ENCODE measurements at places on chromosomes 2 and 18.

- H3K4me1 ChIP-seq: no peaks in the 10 kb centered on the region
- H3K27me3 ChIP-seq: no peaks in the 10 kb centered on the region
Observed at GRCh38 chr2:53751728-53752127, 15.9 kb upstream of the CHAC2 start.

GRCh38 chr2:46400016-46400415 lies 79.3 kb upstream of the TMEM247 start:
- H3K4me3 ChIP-seq: no peak overlapping the region
- H3K36me3 ChIP-seq: no peaks in the 10 kb centered on the region
- no peak for DNase-seq
- no peak overlapping the region for H3K27ac ChIP-seq
- no peaks in the 10 kb centered on the region for H3K4me1 ChIP-seq
- H3K27me3 ChIP-seq: no peaks in the 10 kb centered on the region

- DNase-seq: no peak
- no peaks in the 10 kb centered on the region for H3K4me1 ChIP-seq
- H3K36me3 ChIP-seq: no peaks in the 10 kb centered on the region
- H3K4me3 ChIP-seq: no peak overlapping the region
Observed at GRCh38 chr2:135986507-135986906, 1.1 kb upstream of the DARS1 start.

- H3K4me3 ChIP-seq: no peak overlapping the region
- H3K27me3 ChIP-seq: no peaks in the 10 kb centered on the region
- no peaks in the 10 kb centered on the region for H3K4me1 ChIP-seq
- H3K36me3 ChIP-seq: no peaks in the 10 kb centered on the region
- H3K27ac ChIP-seq: no peak overlapping the region
- peak; percentile 66 for DNase-seq
Observed at GRCh38 chr2:168773719-168774521, 28.5 kb upstream of the NOSTRIN start.

- H3K27me3 ChIP-seq: no peaks in the 10 kb centered on the region
- no peaks in the 10 kb centered on the region for H3K4me1 ChIP-seq
- H3K4me3 ChIP-seq: no peak overlapping the region
- H3K36me3 ChIP-seq: no peaks in the 10 kb centered on the region
- no peak for DNase-seq
Observed at GRCh38 chr2:26485725-26486418, 7.9 kb upstream of the OTOF start.

DNA sequence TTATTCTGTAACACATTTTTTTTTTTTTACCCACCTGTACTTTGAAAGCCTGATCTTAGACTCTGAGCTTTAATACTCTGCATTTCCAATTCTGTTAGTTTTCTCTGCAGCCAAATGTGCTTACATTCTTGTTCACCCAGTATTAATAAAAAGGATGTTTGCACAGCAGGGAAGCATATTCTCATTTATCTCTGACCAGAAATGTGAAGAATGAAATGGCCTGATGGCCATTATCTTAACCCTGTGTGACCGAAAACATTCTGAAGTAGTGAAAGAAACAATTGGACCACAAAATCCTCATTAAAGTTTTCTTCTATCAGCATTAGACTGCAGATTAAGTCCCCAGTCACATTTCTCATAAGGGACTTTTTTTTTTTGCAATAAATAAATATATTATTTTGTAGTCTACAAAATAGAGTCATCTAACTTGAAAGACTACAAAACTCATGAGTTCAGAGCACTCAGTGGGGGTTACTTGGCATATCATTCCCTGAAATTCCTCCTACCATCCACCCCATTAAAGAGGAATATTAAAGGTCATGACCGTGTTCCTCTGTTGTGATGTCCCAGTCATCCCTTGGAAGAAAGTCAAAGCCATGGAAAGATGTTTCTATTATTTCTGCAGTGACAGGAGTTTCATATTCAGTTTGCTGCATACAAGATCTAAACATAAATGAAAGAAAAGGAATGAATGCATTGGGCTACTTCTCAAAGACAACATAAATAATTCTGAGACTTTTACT lies 364.4 kb downstream of the RND3 start:
- no peak overlapping the region for H3K4me3 ChIP-seq
- H3K4me1 ChIP-seq: peaks cover 5% of the 10 kb centered on the region
- H3K36me3 ChIP-seq: no peaks in the 10 kb centered on the region
- H3K27ac ChIP-seq: no peak overlapping the region

- no peak overlapping the region for H3K27ac ChIP-seq
- no peaks in the 10 kb centered on the region for H3K27me3 ChIP-seq
- DNase-seq: no peak
- no peaks in the 10 kb centered on the region for H3K36me3 ChIP-seq
Observed at GRCh38 chr2:198659096-198659870, 798.5 kb downstream of the SATB2 start.

DNA sequence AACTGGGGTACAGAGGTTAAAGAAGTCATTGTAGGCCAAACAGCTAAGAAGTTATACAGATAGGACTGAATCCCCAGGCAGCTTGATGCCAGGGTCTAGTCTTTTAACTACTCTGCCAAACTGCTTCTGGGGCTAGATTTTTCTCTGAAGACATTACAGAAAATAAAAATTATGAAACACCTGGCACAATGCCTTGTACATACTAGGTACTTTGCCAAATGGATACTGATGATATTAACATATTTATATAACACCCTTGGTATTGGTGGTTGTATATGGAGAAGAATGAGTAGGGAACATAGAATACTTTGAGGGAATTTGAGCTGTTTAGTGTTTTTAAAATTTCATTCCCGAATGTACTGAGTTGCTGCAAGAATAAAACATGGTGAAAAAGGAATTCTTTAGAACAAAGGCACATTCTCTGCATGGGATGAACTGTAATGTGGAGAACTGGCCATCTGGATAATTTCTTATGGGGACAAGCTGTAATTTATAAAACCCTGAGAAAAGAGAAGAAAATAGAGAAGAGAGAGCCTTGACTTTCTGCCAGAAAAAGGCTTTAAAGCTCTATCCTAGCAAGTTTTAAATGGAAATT lies 210.9 kb upstream of the TMEM200C start:
- no peak for DNase-seq
- no peak overlapping the region for H3K4me3 ChIP-seq
- H3K4me1 ChIP-seq: no peaks in the 10 kb centered on the region

- peaks cover 4% of the 10 kb centered on the region for H3K36me3 ChIP-seq
- no peak for DNase-seq
- no peaks in the 10 kb centered on the region for H3K27me3 ChIP-seq
Observed at GRCh38 chr2:96225016-96225533, 16.4 kb upstream of the STARD7 start.

DNA sequence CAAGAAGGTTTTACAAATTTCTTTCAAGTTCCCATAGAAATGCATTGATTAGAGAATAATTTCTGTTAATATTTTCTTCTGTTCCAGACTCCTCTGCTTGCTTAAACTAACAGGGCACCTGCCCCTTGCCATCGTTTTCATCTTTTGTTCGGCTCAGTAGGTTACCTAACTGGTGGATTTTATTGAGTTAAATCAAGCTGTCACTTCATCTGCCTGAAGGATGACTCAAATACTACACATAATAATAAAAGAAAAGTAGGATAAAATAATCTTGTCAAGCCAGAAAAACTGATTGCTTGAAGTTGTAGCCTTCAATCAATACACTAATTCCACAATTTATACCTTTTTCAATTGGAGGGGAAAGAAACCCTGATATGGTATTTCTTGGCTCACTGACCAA lies 234.0 kb downstream of the NR4A2 start:
- no peak overlapping the region for H3K4me3 ChIP-seq
- H3K27ac ChIP-seq: no peak overlapping the region
- no peaks in the 10 kb centered on the region for H3K27me3 ChIP-seq
- no peak for DNase-seq

DNA sequence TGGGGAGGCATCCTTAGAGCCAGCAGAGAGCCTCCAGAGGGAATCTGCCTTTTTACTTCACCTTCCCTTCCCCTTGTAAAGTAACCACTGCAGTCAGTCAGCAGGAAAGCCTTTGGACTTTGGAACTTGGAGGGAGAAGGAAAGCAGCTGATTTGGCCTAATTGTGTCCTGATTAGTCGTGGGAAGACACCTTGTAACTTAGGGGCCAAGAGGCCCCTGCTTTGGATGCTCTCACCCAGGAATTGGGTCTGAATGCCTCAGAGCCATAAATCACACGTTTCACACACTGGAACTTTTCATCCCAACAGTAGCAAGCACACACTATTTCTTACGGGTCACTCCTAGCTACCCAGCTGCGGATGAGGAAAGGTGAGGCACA lies 81.0 kb upstream of the PPM1B start:
- H3K27ac ChIP-seq: peak overlapping the region; percentile 41
- peaks cover 3% of the 10 kb centered on the region for H3K4me1 ChIP-seq
- no peaks in the 10 kb centered on the region for H3K27me3 ChIP-seq

DNA sequence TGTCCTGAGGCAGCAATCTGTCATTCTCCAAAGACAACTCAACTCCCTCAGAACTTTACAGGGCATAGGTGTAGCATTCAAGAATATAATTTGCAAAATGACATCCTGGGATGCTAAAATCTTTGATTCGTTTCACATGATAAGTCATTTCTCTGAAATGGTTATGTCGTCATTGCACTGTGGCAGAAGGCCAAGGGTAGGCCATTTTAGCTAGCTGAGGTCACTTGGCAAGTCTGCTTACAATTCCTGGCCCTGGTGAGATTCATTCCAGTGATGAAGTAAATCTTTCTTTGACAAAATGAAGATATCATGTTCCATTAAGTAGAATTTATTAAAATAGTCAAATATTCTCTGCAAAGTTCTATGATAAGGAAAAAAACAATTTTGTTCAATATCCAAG lies 1410.3 kb upstream of the LRRTM1 start:
- H3K4me3 ChIP-seq: no peak overlapping the region
- no peaks in the 10 kb centered on the region for H3K27me3 ChIP-seq

- no peaks in the 10 kb centered on the region for H3K36me3 ChIP-seq
- peaks cover 6% of the 10 kb centered on the region for H3K4me1 ChIP-seq
- DNase-seq: peak; percentile 79
- no peaks in the 10 kb centered on the region for H3K27me3 ChIP-seq
Observed at GRCh38 chr2:26043862-26044696, 10.2 kb downstream of the RAB10 start.

GRCh38 chr2:24330161-24330560 lies 30.2 kb downstream of the ITSN2 start:
- no peak overlapping the region for H3K4me3 ChIP-seq
- no peak overlapping the region for H3K27ac ChIP-seq
- no peak for DNase-seq
- H3K4me1 ChIP-seq: no peaks in the 10 kb centered on the region
- no peaks in the 10 kb centered on the region for H3K27me3 ChIP-seq
- H3K36me3 ChIP-seq: no peaks in the 10 kb centered on the region

- DNase-seq: peak; percentile 46
- H3K4me1 ChIP-seq: no peaks in the 10 kb centered on the region
- H3K27me3 ChIP-seq: no peaks in the 10 kb centered on the region
- no peak overlapping the region for H3K27ac ChIP-seq
Observed at GRCh38 chr2:175567435-175568061, 386.0 kb upstream of the ATP5MC3 start.

DNA sequence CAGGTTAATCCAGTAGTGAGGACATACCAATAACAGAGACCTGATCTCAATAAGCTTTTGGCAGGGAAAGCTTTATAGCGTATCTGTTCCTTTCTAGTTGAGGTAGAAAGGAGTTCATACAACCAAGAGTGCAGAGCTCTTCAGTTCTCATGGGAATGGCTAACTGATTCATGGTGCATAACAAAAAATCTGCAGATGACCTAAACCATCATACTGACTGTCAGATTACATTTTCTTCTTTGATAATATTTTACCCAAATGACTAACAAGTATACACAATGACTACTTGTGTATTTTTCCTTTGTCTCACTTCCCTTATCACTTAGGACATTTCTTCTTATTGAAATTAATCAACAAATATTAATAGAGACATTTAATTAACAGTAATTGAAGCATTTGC lies 140.0 kb upstream of the SERTAD2 start:
- no peaks in the 10 kb centered on the region for H3K4me1 ChIP-seq
- no peak for DNase-seq
- H3K27ac ChIP-seq: no peak overlapping the region
- H3K4me3 ChIP-seq: no peak overlapping the region
- no peaks in the 10 kb centered on the region for H3K27me3 ChIP-seq

- peak overlapping the region; percentile 68 for H3K27ac ChIP-seq
- no peaks in the 10 kb centered on the region for H3K36me3 ChIP-seq
- H3K4me3 ChIP-seq: no peak overlapping the region
- no peaks in the 10 kb centered on the region for H3K27me3 ChIP-seq
- peak; percentile 78 for DNase-seq
- H3K4me1 ChIP-seq: peaks cover 6% of the 10 kb centered on the region
Observed at GRCh38 chr2:224147174-224147573, 108.1 kb upstream of the SERPINE2 start.

- H3K36me3 ChIP-seq: no peaks in the 10 kb centered on the region
- H3K4me1 ChIP-seq: no peaks in the 10 kb centered on the region
Observed at GRCh38 chr2:36499128-36499820, 98.7 kb downstream of the FEZ2 start.

DNA sequence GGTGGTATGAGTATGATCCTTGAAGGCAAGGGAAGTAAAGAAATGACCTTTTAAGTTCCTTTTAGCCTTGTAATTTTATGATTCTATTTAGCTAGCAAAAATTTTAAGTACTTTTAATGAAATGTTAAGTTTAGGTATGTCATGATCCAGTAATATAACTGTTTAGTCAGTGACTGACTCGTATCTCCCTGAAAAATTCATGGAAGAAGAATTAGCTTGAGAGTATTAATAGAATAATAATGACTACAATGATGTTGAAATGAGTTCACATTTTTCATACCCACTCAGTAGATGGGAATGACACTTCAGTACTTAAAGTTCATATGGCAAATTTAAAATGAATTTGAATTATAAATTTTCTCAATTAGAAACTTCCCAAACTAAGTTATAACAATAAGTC lies 14.6 kb downstream of the RAB3GAP1 start:
- no peak for DNase-seq
- H3K4me3 ChIP-seq: no peak overlapping the region
- no peak overlapping the region for H3K27ac ChIP-seq
- no peaks in the 10 kb centered on the region for H3K4me1 ChIP-seq

DNA sequence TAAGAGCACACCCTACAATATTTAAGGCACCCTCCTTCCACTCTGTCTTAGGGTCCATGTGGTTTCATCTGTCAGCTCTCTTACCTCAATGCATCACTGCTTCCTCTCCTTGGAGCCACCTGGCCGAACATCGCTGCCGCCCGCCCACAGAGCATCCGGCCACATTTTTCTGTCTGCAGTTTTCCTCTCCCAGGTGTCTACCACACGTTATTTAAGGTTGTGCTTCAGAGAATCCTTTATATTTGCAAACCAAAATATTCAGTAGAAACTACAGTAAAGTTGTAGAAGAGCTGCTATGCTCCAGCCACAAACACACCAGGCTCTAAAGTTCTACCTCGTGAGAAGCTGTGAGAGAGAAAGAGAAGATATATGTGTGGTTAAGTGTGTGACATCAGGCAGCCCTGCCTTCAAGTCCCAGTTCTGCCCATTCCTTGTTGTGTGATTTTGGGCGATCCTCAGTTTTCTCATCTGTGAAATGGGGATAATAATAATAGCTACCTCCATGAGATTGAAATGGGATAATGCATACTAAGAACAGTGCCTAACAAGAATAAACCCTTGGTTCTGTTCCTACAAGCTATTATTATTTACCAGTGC lies 4.9 kb upstream of the STK17B start:
- peak overlapping the region; percentile 54 for H3K27ac ChIP-seq
- no peaks in the 10 kb centered on the region for H3K36me3 ChIP-seq
- no peaks in the 10 kb centered on the region for H3K4me1 ChIP-seq

All from small intestine (tissue), 16 donors.